ENCODE measurements at places on chromosomes 3 and 15. TPM values are rescaled to one million over a fixed set of nuclear protein-coding genes. Genes with fewer than 3 reads are reported as not detected.

DNA sequence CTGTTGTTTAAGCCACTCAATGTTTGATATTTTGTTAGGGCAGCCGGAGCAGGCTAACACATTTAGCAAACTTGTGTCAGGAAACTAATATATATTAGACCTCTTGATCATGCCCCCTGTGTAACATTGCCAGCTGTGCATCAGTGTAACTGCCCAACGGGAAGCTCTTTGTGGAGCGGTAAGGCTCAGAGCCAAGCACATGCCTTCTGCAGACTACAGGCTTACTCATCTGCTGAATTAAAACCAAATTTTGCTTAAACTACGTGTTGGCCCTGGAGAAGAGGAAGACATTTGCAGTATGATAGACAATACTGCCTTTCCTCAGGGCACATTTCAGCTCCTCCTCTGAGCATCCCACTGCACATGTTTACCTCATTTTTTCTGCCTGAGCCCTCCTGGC lies 50.5 kb upstream of the KCNMB2 start:
- no peak for DNase-seq

GRCh38 chr3:13189639-13190377 lies 116.6 kb upstream of the IQSEC1 start:
- no peak for DNase-seq

DNA sequence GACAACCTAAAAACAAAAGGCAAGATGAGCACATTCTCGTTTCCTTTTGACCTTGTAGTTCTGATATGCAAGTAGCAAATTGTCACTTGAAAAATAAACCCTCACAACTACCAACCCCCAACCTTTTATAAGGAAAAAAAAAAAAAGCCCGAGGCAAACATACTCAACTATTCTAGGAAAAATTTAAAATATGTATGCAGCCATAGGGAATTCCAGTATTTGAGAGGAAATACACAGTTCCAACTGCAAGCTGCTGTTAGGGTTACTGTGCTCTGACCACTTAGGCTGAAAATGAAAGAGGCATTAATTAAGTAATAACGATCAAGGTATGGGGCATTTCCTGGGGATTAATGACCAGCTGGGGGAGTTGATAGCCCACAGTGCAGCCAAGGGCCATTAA lies 281.9 kb upstream of the DPH6 start:
- no peak for DNase-seq

DNA sequence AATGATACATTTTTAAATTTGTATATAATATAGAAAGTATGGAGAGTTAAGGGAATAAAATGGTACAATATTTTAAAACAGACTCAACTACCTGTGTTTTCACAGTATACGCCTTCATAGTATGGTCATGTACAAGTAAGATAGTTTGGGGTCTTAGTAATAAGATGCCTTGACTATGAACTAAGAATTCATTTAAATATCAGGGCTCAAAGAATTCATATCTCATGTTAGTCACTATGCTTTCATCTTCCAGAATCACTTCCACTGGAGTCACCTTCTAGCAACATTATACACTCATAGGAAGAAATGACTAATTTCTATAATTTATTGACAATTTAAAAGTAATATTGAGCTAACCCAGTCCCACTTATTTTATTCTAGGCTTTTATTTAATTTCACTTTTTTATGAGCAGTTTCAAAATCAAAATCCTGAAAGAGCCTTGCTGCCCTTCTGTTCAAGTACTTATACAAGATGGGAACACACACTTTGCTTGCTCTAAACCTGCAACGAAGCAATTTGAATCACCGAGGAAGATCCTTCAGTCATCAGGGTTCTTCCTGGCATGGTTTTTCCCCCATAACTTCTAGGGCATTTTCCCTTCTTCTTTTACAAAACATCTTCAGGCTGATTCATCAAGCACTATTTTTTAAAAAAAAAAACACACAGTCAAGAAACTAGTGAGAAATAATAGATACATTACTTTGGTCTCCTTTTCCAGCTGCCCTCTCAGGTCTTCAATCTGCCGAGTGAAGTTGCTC lies 94.1 kb downstream of the MYH15 start:
- DNase-seq: no peak

- no peak for DNase-seq
These were observed 25.4 kb downstream of the IFT80 start for GRCh38 chr3:160373655-160374054.

DNA sequence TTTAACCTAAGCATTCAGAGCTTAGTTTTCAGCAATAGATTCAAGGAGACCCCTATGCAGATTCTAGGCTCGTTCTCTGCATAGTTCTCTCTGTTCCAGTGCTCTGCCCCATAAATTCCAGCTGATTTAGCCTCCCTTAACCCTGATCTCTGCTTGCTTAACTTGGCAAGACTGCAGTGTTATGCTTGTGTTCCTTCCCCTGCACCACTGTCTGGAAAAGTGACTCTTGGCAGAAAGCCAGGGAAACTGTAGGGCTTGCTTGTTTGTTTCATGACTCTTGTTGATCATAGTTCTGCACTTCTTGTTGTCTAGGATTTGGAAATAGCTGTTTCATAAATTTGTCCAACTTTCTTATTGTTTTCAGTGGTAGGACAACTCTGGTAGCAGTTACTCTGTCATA lies 40.1 kb downstream of the ANAPC13 start:
- DNase-seq: no peak

GRCh38 chr3:56856752-56857151 lies 55.0 kb upstream of the ARHGEF3 start:
- DNase-seq: no peak

DNA sequence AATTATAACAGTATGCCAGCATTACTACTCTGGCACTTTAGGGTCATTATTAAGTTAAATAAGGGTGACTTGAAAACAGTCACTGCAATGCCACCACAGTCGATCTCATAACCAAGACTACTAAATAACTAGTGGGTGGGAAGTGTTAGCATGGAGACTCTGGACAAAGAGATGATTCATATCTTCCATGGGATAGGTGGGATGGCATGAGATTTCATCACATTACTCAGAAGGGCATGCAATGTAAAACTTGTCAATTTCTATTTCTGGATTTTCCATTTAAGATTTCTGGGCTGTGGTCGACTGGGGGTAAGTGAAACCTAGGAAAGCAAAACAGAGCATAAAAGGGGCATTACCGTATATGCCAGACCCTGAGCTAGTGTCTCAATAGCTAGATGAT lies 538.9 kb upstream of the GRM7 start:
- DNase-seq: no peak

DNA sequence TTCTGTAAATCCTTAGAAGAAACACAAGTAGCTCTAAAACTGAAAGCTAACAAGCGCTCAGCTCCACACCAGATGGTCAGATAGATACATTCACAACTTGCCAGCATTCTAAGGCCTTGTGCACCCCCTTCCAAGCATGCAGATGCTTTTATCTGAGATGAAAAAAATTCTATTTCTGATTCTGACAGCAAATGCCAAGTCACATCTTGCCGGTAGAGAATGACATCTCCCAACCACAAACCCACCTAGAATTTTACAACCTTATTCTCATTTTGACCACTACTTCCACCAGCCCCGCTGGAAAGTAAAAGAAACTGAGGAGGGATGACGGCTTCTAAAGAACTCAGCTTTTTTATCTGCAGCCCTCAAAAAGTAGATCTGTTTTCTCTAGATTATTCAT lies 57.7 kb downstream of the SUMF1 start:
- DNase-seq: peak; percentile 13

DNA sequence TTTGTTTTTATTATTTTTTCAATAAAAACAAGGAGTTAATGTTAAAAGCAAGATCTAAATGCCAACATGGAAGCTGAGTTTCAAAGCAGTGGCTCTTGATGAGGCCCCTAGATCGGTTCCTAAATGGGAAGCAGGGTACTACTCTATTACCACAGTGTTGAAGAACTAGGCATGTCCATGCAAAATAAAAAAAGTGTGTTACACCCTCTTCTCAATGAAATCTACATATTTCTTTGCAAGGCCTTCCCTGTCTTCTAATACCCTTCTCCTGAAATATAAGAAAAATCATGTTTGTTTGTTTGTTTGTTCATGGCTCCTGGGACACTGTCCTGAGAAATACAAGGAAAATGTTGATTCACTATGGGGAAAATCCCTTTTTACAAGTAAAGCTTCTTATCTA lies 12.2 kb upstream of the SLC25A36 start:
- no peak for DNase-seq

DNA sequence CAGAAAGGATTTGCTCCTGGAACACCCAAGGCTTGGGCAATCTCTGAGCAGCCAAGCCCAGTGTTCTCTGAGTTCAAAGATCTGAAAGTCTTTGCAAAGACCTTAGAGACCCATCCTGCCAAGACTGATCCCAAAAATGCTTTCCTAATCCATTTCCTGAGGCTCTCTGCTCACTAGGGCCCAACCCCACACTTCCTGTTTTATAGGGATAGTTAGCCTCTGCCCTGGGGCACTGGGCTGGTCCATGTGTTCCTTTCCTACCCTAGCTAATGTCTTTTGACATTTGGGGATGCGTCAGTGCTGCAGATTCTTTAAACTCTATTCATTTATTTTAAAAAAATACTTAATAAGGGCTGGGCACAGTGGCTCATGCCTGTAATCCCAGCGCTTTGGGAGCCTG lies 372.7 kb downstream of the ROBO2 start:
- DNase-seq: no peak

GRCh38 chr3:41682996-41683395 lies 278.9 kb downstream of the ULK4 start:
- no peak for DNase-seq

- no peak for DNase-seq
These were observed 74.6 kb upstream of the GOLGA8J start for GRCh38 chr15:30008156-30008555.

DNA sequence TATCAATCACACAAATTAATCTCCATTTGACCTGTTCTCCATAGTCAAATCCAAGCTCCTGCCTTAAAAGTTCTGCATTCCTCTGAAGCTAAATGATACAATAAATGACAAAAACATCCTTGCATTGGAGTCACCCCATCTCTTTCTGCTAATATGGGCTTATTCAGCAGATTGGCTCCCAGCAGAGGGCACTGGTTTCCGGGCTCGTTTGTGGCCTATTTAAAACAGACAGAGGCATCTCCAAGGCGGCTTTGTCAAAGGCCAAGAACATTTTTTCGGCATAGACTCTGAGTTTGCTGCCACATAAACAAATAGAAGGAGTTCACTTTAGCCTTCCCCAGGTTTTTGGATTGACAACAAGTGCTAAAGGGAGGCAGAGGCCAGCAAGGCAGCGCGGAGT lies 204.4 kb upstream of the RASGRP1 start:
- DNase-seq: no peak

DNA sequence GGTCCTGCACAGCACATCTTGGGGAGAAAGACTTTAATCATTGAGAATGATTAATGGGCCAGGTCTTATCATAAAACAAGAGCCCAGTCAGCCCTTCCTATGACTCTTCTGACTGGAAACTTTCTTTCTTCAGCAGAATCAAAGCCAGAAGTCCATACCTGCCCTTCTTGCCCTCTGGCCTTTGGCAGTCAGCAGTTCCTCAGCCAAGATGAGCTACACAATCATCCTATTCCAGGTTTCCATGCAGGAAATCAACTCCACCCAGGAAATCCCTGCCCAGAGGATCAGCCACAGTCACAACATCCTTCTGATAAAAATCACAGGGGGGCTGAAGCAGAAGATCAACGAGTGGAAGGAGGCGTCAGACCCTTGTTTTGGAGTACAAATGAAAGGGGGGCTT lies 26.9 kb downstream of the ZNF589 start:
- no peak for DNase-seq

DNA sequence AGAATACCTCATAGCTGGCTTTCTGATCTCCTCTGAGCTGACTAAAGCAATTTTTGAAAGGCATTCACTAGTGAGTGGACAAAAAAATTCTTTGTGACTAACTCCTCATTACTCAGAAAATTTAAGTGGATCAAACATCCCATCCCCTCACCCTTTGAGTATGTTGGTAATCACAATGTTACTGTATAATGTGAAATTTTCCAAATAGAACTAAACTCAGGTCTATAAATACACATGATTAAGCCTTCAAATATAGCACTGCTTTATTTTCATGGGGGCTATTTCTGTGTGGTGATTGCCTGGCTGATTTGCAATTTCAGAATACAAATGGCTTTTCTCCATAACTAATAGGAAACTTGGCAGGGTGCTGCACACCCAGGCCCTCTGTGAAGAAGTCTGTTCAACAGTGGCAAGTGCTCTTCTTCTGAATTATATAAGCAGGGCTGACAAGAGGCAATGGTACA lies 45.9 kb upstream of the ACTC1 start:
- no peak for DNase-seq

- DNase-seq: no peak
These were observed 526.2 kb downstream of the ROBO2 start for GRCh38 chr3:77566055-77566454.

GRCh38 chr3:131075632-131076328 lies 49.1 kb downstream of the NEK11 start:
- DNase-seq: no peak

GRCh38 chr3:131669600-131669999 lies 166.8 kb upstream of the MRPL3 start:
- DNase-seq: no peak

GRCh38 chr3:30704931-30705890 lies 98.8 kb downstream of the TGFBR2 start:
- no peak for DNase-seq

- DNase-seq: no peak
These were observed 355.7 kb upstream of the TBL1XR1 start for GRCh38 chr3:177553012-177553411.

Gene SLC22A14
- polyA plus RNA-seq: 0.21 TPM

Gene PARP15
- polyA plus RNA-seq: 15.7 TPM

Gene ZNF662
- polyA plus RNA-seq: 5.5 TPM

Gene FBXL2
- 3.9 TPM for polyA plus RNA-seq

Gene MST1R
- 25.3 TPM for polyA plus RNA-seq

Gene RTF1
- polyA plus RNA-seq: 19.0 TPM

Gene TIMP4
- polyA plus RNA-seq: 4.2 TPM

Gene GP9
- 0.02 TPM for polyA plus RNA-seq

Gene RLBP1
- 0.32 TPM for polyA plus RNA-seq

Gene HYKK
- polyA plus RNA-seq: 5.3 TPM

Gene A4GNT
- polyA plus RNA-seq: not detected

Gene EEFSEC
- polyA plus RNA-seq: 13.1 TPM

Gene PLA1A
- 3.0 TPM for polyA plus RNA-seq

Gene HESX1
- polyA plus RNA-seq: 6.6 TPM

Gene ECE2
- not detected for polyA plus RNA-seq
